ENCODE measurements at places on chromosomes 4 and X.

- no peak for DNase-seq
Measured at GRCh38 chr4:115660465-115660864, 547.0 kb upstream of the NDST4 start.

DNA sequence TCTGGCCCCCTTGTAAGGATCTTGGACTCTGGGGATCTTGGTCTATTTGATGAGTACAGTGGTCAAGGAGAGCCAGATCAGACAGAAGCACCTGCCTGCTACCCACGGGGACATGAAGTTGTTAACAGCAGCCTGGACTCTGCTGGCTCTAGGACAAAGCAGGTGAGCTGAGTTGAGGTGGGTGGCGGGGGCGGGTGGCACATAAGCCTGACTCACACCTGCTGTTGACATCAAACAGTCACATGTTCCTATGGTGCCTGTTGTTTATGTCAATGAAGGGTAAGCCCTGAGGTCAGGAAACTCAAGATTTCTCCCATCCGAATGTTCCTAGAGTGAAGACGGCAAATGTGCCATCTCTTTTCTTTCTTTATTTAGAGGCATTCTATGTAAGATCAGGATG lies 50.1 kb upstream of the CLNK start:
- DNase-seq = no peak

GRCh38 chr4:145852256-145852839 lies 86.3 kb downstream of the ZNF827 start:
- DNase-seq = no peak

- no peak for DNase-seq
Measured at GRCh38 chr4:98546910-98547594, 111.4 kb downstream of the TSPAN5 start.

- no peak for DNase-seq
Measured at GRCh38 chr4:180423712-180424057, 1819.5 kb upstream of the TENM3 start.

DNA sequence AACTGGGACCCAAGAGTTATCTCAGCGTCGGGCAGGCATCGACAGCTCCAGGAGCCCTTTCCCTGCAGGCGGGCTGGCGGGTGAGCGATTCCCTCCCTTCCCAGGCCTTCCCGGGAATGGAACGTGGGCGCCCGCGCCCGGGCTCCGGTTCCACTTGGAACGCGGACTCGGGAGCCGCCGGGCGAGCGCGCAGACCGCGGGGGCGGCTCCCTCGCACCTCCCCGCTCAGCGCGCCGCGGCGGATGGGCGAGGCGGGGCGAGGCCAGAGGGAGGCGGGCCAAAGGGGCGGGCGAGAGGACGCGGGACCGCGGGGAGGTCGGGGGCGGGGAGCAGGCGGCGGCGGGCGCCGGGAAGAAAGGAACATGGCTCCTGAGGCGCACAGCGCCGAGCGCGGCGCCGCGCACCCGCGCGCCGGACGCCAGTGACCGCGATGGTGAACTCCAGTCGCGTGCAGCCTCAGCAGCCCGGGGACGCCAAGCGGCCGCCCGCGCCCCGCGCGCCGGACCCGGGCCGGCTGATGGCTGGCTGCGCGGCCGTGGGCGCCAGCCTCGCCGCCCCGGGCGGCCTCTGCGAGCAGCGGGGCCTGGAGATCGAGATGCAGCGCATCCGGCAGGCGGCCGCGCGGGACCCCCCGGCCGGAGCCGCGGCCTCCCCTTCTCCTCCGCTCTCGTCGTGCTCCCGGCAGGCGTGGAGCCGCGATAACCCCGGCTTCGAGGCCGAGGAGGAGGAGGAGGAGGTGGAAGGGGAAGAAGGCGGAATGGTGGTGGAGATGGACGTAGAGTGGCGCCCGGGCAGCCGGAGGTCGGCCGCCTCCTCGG lies at the start of gene PKD2:
PKD2 (plus strand) TSS at position 332 of the 818 bp plus-strand sequence; CDS start at position 431, 99 bp downstream.
- no peak for DNase-seq

DNA sequence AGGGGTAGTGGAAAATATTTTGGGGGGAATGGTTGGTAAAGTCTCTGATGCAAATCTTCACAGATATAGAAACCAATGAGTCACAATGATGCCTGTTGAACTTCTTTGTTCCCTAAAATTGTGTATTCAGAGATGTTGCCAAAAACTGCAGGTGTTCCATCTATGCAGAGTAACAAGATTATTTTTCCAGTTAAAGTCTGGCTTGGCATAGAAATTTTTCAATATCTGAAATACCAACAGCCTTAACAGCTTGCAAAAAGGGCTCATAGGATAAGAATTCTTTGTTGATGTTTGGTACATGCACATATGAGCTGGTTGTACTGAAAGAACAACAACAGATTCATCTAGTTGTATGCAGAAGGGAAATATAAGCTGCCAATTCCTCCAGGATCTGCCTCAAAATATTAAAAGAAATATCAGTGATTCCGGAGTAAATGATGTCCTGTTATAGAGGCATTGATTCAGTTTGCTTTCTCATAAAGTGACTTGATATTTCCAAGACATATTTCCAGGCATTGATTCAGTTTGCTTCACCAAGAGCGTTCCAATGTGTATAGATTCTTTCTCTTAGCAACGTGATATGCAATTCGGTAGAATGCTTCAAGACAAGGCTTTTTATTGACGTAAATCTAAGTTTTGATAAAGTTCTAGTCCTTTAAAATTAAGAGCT lies 564.4 kb downstream of the TMA16 start:
- no peak for DNase-seq

- no peak for DNase-seq
Measured at GRCh38 chrX:150007356-150007755, 69.1 kb upstream of the EOLA2 start.

GRCh38 chr4:7897811-7898210 lies 41.9 kb downstream of the AFAP1 start:
- DNase-seq = no peak

DNA sequence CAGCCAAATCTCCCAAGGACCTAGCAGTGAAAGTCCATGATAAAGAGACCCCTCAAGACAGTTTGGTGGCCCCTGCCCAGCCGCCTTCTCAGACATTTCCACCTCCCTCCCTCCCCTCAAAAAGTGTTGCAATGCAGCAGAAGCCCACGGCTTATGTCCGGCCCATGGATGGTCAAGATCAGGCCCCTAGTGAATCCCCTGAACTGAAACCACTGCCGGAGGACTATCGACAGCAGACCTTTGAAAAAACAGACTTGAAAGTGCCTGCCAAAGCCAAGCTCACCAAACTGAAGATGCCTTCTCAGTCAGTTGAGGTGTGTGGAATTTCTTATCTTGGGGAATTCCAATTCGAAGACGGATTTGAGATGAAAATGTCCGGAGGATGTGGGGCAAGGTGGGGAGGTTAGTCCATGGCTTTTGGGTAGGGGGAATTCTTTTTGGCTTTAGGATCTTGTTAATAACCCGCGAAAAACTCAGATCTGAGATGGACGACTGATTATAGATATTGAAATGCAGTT lies 112.5 kb downstream of the AFF1 start:
- no peak for DNase-seq

GRCh38 chr4:76960014-76960413 lies 10.5 kb downstream of the SEPTIN11 start:
- DNase-seq = no peak

DNA sequence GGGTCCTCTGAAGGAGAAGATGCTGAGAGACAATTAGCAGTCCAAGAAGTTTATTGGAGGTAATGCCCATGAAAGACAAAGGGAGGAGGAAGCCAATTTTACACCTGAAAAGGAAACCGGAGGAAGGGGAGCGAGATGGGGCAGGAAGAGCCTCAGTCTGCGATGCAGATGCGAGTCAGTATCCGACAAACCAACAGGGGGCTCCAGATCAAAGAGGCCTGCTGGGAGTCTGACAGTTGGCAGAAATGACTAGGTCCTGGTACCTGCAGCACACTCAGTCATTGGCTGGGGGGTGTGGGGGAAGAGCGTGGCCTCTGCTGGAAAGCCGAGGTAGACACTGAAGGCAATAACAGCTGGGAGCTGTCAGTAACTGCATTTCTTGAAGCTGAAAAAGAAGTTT lies 231.1 kb upstream of the CENPE start:
- DNase-seq = no peak

- no peak for DNase-seq
Measured at GRCh38 chrX:101409043-101409442, 1.0 kb downstream of the HNRNPH2 start.

DNA sequence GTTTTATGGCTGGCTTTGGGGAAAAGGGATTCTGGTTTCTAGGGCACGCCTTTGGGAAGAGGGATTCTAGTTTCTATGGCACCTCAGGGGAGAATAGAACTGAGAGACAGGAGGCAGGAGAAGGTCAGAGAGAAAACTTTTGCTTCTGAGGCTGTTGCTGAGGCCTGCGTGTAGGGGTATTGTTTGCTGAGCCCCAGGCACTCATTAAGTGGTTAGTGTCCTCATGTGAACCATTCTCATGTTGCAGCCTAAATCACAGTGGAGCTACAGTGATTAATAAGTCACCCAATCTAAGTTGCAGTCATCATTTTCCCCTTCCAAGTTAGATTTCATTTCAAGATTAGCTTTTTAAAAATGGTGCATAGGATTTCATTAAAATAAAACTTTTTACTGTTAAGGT lies 29.0 kb downstream of the VCX3A start:
- DNase-seq = no peak

DNA sequence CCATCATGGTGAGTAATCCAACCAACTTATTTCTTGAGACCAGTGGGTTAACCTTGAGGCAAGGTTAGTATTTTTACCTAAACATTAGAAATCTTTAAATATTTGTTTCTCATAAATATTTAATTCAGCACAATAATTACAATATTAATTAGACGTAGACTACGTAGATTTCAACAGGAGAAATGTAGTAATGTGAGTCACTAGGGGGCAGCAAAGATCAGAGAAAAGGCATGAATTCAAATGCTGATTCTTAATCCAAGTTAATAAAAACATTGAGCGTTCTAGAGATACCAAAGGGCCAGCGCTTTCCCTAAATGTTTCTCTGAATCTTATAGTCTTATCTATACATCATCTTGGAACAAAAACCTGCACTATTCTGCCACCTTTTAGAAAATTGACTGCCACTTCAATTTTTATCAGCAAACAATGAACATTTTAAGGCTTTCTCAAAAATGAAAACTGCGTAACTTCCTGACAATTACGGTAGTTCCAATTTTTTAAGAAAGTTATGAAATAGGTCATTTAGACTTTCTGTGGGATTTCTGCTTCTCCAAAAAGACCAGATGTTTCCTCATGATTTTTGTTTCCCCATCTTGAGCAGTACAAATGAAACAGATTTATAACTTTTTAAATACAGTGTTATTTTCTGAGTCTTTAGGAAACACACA lies 180.7 kb downstream of the GASK1B start:
- DNase-seq = peak; percentile 57

DNA sequence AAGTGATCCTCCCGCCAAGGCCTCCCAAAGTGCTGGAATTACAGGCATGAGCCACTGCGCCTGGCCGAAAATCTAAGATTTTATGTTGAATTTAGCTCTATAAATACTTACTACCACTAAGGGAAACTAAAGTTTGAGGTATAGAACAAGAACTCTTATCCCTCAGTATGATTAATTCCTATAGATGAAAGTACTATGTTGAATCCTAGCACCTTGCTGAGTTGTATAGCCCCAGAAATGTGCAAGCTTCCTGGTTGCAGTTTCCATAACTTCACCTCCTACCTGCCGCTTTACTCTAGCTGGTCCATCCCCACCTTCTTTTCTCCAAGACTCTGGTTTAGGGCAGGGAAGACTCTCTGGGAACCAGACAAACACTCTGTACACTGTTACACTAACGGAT lies 11.8 kb upstream of the TSPAN5 start:
- DNase-seq = no peak

GRCh38 chrX:21838937-21839333 lies 482 bp upstream of the MBTPS2 start:
- no peak for DNase-seq

DNA sequence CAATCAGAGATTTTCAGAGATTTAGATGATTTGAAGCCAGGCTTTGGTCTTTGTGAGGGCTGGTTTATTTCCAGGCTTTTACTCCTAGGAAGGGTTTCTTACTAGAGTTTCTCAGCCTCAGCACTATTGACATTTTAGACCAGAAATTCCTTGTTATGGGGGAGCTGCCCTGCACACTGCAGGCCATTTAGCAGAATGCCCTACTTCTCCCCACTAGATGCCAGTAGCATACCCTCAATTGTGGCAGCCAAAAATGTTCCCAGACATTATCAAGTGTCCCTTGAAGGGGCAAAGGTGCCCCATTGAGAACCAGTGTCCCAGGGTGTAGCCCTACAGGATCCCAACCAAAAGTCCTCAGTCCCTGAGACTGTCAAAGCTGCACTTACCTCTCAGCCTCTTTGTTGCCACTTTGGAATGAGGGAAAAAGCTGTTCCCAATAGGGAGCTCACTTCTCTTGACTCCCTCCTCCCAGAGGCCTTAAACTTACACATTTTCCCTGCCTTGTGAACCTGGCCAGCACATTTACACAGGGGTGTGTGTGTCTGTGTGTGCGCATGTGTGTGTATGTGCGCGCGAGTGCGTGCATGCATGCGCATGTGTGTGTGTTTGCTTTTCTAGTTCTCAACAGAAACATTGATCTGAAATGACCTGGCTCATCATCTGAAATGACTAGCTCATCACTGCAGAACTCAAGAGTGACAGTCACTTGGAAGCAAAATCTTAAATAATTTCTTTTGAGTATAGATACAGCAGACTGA lies 231.4 kb downstream of the QDPR start:
- DNase-seq = no peak

- DNase-seq = peak; percentile 22
Measured at GRCh38 chr4:64539234-64539849, 130.1 kb upstream of the TECRL start.

DNA sequence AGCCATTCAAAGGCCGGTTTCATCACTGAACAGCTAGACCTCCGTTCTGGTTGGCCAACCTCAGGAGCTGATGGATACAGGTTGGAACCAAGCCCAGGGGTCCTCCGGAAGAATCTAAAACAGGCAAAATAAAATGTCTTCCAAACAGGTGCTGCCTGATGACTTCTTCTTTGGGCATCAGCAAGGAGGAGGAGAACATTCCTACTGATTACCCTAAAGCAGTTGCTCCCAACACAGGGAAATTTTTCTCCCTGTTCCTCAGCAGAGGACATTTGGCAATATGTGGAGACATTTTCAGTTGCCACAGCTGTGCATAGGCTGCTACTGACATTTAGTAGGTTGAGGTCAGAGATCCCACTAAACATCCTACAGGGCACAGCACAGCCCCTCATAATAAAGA lies 319.3 kb upstream of the PPARGC1A start:
- DNase-seq = no peak

GRCh38 chrX:18348047-18348446 lies 6.4 kb downstream of the SCML2 start:
- DNase-seq = no peak
